ENCODE measurements at places on chromosomes 13 and 19. TPM values are rescaled to one million over a fixed set of nuclear protein-coding genes. Genes with fewer than 3 reads are reported as not detected.
A peak's percentile ranks its signal among the peaks of the same experiment; 100 is the strongest.

DNA sequence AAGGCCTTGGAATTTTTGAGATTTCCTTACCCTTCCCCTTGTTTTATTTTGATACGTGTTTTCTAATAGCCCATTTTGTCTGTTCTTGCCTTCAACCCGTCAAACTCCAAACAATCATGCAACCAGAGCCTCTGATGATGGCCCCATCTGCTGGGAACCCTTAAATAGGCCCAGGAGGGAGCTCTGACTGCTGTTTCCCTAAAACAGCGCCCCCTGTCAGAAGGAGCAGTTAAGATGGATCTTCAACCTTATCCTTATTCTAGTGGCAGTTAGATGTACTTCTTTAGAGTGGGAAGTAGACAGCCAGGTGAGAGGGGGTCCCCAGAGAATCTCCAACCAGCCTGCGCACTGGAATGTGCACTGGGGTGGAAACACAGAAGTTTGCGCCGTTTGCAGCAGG, 1031.0 kb upstream of the PCDH9 start:
- no peak for DNase-seq

AMER2 gene
- total RNA-seq = not detected

DNA sequence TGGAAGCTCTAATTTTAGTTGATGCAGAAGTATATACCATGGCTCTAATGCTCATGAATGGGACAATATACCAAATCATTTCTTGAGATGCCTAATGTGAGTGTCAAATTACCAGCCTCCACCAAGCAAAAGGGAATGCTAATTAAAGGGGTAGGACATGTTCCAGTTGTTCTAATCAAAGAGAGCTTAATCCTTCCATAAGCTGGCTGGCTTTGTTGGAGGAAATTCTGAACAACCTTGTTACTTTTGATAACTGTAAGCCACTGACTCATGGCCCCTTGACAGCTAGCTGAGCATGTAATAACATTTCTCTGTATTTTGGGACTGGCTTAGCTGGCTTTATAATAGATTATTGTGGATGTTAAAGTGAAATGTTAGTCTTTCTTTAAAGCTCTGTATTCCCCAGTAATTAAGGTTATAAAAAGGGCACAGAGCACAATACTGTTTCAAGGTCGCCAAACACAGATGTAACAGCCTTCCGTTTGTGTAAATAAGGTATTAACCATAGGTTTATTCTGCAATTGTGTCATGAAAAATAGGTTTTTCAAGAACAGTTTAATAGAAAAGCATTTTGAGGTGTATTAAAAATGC, 1194.0 kb downstream of the PCDH9 start:
- no peak for DNase-seq

DNA sequence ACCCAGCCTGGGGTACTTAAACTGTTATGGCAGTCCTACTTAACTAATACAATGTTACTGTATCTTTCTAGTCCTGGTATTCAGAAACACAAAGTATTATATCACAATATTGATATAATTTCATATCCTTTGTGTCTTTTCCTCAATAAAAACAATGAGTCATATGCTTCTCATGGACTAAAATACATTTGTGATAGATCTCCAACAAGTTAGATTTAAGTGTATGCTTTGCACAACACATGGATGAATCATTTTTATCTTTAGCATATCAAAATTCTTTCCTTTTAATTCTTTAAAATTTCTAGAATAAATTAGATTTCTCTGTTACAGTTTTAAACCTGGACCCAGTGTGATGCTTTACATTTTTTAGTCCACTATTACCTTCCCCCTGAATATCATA, 1357.8 kb upstream of the ATXN8OS start:
- no peak for DNase-seq

OR7C1 gene
- not detected for total RNA-seq

CCL25 gene
- total RNA-seq = not detected

DNA sequence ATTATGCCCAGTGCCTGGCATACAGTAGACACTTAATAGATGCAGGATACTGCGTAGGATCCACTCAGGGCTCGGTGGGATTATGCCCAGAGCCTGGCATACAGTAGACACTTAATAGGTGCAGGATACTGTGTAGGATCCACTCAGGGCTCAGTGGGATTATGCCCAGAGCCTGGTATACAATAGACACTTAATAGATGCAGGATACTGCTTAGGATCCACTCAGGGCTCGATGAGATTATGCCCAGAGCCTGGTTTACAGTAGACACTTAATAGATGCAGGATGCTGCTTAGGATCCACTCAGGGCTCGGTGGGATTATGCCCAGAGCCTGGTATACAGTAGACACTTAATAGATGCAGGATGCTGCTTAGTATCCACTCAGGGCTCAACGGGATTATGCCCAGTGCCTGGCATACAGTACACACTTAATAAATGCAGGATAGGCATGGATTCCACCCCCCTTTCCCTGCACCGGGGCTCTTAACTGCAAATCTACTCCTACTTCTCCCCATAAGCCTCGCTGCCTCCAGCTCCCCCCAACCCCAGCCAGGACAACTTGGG, 24.9 kb downstream of the SMIM24 start:
- DNase-seq = no peak

GRCh38 chr19:7628589-7629311, 595 bp downstream of the XAB2 start:
- no peak for DNase-seq

KLK4 gene
- total RNA-seq = not detected

PLVAP gene
- total RNA-seq = not detected

DNA sequence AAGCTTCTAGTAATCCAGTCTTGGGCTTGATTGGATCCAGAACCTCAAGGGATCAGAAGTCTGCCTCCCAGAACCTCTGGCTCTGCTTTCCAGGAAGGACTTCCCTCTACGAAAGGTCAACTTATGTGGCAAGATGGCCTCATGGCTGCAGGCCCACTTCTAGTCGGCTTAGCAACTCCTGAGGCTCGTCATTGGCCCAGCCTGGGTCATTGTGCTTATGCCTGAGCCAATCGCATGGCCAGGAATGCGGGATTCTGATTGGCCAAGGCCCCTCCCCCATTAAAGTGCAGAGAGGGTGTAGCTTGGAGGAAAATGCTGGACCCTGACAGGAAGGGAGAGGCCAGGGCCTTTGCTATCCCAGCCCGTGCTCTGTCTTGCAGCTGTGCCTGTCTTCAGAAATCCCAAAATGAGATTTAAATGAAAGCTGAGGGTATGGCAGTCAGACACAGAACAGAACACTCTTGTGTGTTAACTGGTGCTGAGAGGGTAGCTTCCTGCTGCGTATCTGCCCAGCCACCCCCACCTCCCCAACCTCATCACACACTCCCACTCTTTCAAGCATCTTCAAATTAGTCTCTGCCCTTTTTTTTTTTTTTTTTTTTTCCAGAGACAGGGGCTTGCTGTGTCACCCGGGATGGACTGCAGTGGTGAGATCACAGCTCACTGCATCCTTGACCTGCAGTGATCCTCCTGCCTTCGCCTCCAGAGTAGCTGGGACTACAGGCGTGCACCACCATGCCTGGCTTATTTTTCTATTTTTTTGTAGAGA, 5.5 kb upstream of the CCNE1 start:
- peak; percentile 65 for DNase-seq

DNA sequence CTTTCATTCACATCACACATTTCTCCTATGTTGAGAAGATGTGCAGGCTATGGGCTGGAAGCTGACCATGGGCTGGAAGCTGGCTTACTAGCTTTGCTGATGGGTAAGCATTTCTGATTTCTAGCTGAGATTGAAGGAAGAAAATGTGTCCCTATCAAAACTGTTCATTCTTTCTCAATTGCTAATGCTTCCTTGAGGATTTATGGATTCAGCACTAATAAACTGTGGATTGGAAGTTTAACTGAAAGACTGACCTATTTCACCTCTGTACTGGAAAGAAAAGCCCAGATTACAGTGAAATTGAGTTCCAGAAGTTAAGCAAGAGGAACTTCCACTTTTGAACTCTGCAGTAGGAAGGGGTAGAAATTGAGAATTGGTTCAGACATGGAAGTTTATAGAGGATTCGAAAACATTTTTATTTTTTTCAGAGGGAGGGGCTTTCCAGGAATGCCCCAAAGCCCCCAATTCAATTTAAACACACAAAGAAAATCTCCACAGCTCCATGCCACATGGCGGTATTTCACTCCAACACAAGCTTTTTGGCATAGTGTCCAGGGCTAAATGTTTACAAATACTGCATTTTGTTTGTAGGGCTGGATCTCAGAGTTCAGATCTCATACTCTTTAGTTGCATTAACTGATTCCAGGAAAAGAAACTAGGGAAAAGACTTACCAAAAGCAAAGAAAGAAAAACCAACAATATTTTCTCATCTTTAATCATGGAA, 61.2 kb upstream of the ARGLU1 start:
- no peak for DNase-seq

LRRC25 gene
- total RNA-seq = 0.16 TPM

GRCh38 chr13:110340812-110341444, 33.8 kb downstream of the COL4A2 start:
- DNase-seq = peak; percentile 53

GRCh38 chr13:56561327-56561726, 579.4 kb upstream of the PRR20A start:
- DNase-seq = no peak

FOXA3 gene
- not detected for total RNA-seq

SIGLEC6 gene
- 0.26 TPM for total RNA-seq

GIPC3 gene
- total RNA-seq = 3.7 TPM

PROZ gene
- not detected for total RNA-seq

DNA sequence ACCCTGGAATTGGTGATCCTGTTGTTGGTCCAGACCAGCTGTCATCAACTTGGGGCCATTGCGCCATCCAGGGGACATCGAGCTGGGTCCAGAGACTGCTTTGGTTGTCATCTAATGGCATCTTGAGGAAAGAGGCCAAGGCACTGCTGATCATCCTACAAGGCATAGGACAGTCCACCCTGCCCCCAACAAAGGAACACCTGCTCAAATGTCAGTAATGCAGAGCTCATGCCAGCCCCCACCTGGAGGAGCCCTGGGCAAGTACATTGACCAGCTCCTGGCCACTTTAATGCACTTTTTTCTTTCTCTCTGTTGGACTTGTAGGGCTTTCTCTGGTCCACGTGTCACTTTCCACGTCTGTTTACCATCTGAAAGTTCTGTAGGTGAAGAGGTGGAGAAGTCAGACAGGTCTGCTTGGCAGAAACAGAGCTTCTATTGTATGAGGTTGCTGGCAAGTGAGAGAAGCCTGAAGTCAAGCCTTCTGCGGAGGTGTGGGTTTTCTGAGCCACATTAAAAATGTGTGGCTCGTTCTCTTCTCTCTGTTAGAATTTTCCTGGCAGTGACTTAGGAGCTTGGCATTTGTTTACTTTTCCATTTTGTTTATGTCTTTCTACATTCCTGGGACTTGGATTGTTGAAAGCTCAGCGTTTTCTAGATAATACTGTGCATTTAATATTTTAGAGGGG, 124.0 kb upstream of the RNF113B start:
- no peak for DNase-seq

- DNase-seq = no peak
These were observed 8.9 kb downstream of the ATP7B start for GRCh38 chr13:52002361-52002760.

URAD gene
- total RNA-seq = not detected

ZNF486 gene
- total RNA-seq = 14.6 TPM

DNA sequence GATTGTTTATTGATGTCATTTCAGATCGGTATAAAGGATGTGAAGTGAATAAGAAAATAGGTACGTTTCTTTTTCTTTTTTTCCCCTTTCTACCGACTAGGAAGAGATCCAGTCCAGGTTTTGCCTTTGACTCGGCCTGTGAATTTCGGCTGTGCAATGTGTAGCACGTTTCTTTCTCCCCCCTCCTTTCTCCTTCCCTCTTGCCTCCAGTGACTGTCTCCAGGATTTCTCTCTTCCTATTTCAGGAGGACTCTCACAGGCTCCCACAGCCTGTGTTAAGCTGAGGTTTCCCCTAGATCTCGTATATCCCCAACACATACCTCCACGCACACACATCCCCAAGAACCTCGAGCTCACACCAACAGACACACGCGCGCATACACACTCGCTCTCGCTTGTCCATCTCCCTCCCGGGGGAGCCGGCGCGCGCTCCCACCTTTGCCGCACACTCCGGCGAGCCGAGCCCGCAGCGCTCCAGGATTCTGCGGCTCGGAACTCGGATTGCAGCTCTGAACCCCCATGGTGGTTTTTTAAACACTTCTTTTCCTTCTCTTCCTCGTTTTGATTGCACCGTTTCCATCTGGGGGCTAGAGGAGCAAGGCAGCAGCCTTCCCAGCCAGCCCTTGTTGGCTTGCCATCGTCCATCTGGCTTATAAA, at the start of gene GPC6:
GPC6 (plus strand) TSS at position 185 of the 657 bp plus-strand sequence.
- DNase-seq = no peak

C13orf46 gene
- 16.2 TPM for total RNA-seq

CD37 gene
- 337 TPM for total RNA-seq

All from naive thymus-derived CD8-positive, alpha-beta T cell (primary cell).